Effector memory CD4-positive, alpha-beta T cell (primary cell): ENCODE measurements at places on chromosomes 2 and 18.

GRCh38 chr2:37390777-37391176 is 46.3 kb downstream of the QPCT start:
- no peaks in the 10 kb centered on the region for H3K27me3 ChIP-seq
- DNase-seq = no peak
- H3K4me1 ChIP-seq = peaks cover 24% of the 10 kb centered on the region
- no peaks in the 10 kb centered on the region for H3K36me3 ChIP-seq

- no peak overlapping the region for H3K27ac ChIP-seq
- no peaks in the 10 kb centered on the region for H3K27me3 ChIP-seq
- no peak overlapping the region for H3K4me3 ChIP-seq
- no peaks in the 10 kb centered on the region for H3K4me1 ChIP-seq
- no peak for DNase-seq
Measured at GRCh38 chr2:229370509-229370908, 99.4 kb upstream of the PID1 start.

- peaks cover 6% of the 10 kb centered on the region for H3K27me3 ChIP-seq
- no peak overlapping the region for H3K27ac ChIP-seq
- H3K4me3 ChIP-seq = no peak overlapping the region
- no peaks in the 10 kb centered on the region for H3K4me1 ChIP-seq
Measured at GRCh38 chr18:76619621-76620315, 124.7 kb upstream of the ZNF516 start.

GRCh38 chr18:50558157-50558556 is 1.7 kb upstream of the MAPK4 start:
- H3K4me3 ChIP-seq = no peak overlapping the region
- no peak for DNase-seq
- H3K27me3 ChIP-seq = peaks cover 13% of the 10 kb centered on the region

- H3K27ac ChIP-seq = no peak overlapping the region
- peaks cover 31% of the 10 kb centered on the region for H3K36me3 ChIP-seq
- DNase-seq = no peak
- peaks cover 7% of the 10 kb centered on the region for H3K4me1 ChIP-seq
- H3K27me3 ChIP-seq = no peaks in the 10 kb centered on the region
- H3K4me3 ChIP-seq = no peak overlapping the region
Measured at GRCh38 chr2:55235724-55236538, 3.4 kb downstream of the RPS27A start.

DNA sequence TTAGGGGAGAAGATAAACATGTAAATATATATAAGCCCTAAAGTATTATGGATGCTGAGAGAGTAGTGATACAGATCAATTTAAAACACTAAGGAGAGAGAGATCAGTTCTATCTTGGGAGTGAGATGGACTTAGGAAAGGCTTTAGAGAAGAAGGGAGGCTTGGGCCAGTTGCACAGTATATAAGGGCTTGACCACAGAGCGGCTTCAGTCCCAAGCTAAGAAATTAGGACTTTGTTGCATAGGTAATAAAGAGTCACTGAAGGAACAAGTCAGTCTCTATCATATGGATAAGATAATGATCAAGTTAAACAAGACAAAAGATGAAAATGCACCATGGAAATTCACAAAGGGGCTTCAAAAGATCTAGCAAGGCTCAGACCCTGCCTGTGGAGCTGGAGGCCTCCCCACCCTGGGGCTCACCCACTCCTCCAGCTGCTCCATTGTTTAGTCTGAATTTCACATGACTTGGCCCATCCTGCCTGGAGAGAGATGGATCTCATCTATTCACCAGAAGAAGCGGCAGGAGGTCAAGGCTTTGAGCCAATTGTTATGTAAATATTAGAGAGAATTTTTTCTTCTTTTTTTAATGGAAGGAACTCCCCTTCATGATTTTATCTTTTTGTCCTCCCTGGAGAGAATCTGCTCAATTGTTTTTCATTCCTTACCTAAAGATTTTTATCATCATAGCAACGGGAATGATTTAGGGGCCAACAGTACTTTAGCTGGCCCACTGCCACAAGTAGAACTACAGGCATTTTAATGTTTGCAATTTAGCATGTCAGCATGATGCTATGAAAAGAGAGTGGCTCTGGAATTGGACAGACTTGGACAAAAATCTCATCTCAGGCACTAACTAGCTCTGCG is 44.0 kb downstream of the GYPC start:
- H3K4me3 ChIP-seq = no peak overlapping the region
- H3K27me3 ChIP-seq = no peaks in the 10 kb centered on the region
- H3K27ac ChIP-seq = no peak overlapping the region
- no peaks in the 10 kb centered on the region for H3K4me1 ChIP-seq
- H3K36me3 ChIP-seq = peaks cover 32% of the 10 kb centered on the region

GRCh38 chr18:61528961-61529360 is 195.7 kb downstream of the CDH20 start:
- H3K27me3 ChIP-seq = no peaks in the 10 kb centered on the region
- no peak overlapping the region for H3K4me3 ChIP-seq
- no peaks in the 10 kb centered on the region for H3K4me1 ChIP-seq
- no peak for DNase-seq

- DNase-seq = no peak
- H3K27ac ChIP-seq = no peak overlapping the region
- H3K4me1 ChIP-seq = no peaks in the 10 kb centered on the region
- H3K36me3 ChIP-seq = peaks cover 10% of the 10 kb centered on the region
- no peaks in the 10 kb centered on the region for H3K27me3 ChIP-seq
Measured at GRCh38 chr18:42052122-42052708, 97.2 kb downstream of the PIK3C3 start.

DNA sequence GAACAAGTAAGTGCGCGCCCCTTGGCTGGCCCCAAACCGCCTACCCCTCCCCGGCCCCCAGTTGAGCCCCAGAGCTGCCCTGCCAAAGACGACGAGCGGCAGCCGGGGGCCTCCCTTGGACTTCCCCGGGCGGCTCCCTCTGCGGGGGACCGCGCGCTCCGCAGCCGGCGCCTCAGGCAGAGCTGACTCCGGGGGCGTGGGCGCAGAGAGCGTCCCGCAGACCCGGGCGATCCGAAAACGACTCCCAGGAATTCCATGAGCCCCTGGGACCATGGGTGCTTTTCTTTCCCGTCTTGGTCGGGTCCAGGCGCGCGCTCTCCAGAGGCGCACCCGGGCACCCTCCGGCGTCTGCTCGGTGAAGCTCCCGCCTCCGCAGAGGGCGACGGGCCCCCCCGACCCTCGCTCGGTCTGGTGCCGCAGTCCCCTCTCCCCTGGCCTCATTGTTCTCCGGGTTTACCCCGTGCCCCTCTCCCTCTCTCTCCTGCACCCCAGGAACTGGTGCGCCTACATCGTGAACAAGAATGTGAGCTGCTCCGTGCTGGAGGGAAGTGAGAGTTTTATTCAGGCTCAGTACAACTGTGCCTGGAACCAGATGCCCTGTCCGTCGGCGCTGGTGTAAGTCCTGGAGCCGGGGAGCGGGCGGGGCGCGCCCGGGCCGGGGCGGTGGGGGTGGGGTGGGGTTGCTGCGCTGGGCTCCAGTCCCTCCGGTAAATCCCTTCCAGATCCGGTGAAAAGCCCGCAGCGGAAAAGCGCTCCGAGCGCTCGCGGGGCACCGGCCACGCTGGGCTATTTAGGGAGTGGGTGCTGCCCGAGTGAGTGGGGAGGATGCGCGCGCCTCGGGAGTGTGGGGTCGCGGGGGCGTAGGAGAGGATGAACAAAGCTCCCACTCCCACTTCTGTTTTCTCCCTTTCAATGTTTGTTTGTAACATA is 776 bp downstream of the EMILIN2 start:
- peaks cover 17% of the 10 kb centered on the region for H3K4me1 ChIP-seq
- no peak for DNase-seq
- peak overlapping the region; percentile 71 for H3K4me3 ChIP-seq

DNA sequence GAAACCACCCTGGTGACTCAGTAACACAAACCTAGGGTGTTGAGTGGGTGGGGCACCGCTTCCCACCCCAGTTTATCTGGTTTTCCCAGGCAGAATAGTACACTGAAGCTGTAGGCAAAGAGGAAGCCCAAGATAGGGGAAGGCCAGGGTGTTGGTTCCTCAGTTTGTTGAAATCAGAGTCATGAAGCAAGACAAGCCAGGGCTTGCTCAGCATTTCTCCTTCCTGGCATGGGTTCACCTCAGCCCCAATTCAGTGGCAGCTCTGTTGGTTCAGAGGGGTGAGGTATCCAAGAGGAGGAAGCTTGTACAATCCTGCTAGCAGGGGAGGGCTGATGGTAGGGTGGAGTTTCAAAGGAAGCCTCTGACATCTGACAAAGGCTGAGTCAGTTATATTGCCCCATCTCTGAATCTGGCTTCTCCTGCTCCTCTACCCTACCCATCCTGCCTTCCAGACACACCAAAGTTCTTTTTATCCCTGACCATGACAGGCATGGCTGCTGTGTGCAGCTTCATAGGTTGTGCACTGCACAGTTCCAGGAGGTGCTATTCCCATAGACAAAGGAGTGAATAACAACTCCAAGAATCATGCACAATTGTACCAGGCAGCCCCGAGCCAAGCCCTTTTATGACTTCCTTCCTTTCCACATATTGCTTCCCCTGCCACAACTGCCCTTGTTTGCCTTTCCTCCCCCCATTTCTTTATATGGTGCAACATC is 24.9 kb upstream of the RAB10 start:
- H3K4me1 ChIP-seq = no peaks in the 10 kb centered on the region
- H3K4me3 ChIP-seq = no peak overlapping the region
- H3K27me3 ChIP-seq = no peaks in the 10 kb centered on the region
- no peak overlapping the region for H3K27ac ChIP-seq
- H3K36me3 ChIP-seq = no peaks in the 10 kb centered on the region
- no peak for DNase-seq

DNA sequence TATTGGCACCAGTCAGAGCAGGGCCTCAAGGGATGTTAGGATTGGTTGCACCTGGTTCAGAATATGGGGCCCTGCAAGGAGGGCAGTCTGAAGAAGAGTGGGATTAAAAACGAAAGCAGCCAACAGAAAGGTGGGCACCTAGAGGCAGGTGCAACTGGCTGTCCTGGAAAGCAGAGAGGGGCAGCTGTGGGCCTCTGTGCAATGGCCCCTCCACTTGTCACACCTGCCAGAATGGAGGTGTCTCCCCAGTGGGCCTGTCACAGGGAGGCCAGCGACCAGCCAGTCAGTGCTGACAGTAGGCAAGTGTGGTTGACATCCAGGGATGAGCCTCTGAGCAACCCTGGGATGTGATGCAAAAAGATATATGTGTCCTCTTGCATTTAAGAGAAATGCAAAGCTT is 37.7 kb downstream of the INPP4A start:
- H3K27ac ChIP-seq = peak overlapping the region; percentile 47
- no peaks in the 10 kb centered on the region for H3K36me3 ChIP-seq
- no peak overlapping the region for H3K4me3 ChIP-seq
- H3K4me1 ChIP-seq = peaks cover 97% of the 10 kb centered on the region
- no peaks in the 10 kb centered on the region for H3K27me3 ChIP-seq

DNA sequence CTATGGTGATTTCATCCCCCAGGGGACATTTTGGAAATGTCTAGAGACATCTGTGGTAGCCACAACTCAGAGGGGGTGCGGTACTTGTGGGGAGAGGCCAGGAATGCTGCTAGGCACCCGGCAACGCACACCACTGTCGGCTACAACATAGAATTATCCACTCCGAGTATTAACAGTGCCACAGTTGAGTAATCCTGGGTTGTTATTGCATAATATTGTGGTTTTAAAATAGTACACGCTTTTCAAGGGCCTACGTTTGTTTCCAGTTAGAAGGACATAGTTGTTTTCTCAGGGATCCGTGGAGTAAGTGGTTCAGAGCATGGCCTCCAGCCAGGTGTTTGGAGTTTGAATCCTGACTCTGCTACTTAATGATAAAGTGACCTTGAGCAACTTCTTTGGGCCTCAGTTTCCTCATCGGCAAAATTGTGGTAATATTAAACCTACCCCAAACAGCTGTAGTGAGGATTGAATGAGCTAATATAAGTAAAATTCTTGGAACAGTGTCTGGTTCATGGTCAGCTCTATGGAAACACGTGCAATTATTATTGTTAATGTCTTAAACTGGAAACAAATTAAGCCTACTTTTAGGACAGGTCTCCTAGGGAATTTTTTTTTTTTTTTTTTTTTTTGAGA is 24.5 kb downstream of the CYP27A1 start:
- no peaks in the 10 kb centered on the region for H3K27me3 ChIP-seq
- H3K27ac ChIP-seq = no peak overlapping the region
- DNase-seq = no peak
- no peaks in the 10 kb centered on the region for H3K4me1 ChIP-seq
- no peaks in the 10 kb centered on the region for H3K36me3 ChIP-seq
- no peak overlapping the region for H3K4me3 ChIP-seq

GRCh38 chr2:16625759-16626158 is 39.9 kb downstream of the CYRIA start:
- H3K4me3 ChIP-seq = no peak overlapping the region
- no peaks in the 10 kb centered on the region for H3K27me3 ChIP-seq
- no peak overlapping the region for H3K27ac ChIP-seq
- peaks cover 3% of the 10 kb centered on the region for H3K4me1 ChIP-seq
- no peaks in the 10 kb centered on the region for H3K36me3 ChIP-seq
- DNase-seq = no peak

GRCh38 chr2:95057535-95058370 is 32.2 kb downstream of the MAL start:
- H3K4me1 ChIP-seq = peaks cover 20% of the 10 kb centered on the region
- H3K27ac ChIP-seq = no peak overlapping the region
- DNase-seq = no peak

DNA sequence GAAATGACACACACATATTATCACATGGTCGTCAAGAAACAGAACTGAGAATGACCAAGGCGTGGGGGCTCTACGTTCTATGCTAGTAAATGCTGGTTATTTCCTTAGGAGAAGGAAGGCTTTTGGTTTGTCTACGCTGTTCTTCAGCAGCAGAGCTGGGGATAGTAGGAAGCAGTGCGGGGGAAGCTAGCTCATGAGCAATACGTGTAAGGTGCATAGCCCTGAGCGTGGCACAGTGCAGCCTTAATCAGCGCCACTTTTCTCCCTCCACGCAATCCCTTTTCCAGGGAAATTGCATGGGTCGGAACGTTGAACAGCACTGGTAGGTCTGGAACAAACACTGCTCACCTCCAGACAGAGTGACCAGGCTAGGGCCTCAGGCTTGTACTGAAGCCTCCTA is 199.6 kb upstream of the FBXO11 start:
- no peak for DNase-seq
- H3K27me3 ChIP-seq = no peaks in the 10 kb centered on the region
- no peaks in the 10 kb centered on the region for H3K36me3 ChIP-seq
- H3K27ac ChIP-seq = no peak overlapping the region
- peaks cover 5% of the 10 kb centered on the region for H3K4me1 ChIP-seq

GRCh38 chr18:28128659-28128980 is 48.3 kb downstream of the CDH2 start:
- no peak overlapping the region for H3K27ac ChIP-seq
- DNase-seq = no peak
- no peaks in the 10 kb centered on the region for H3K4me1 ChIP-seq
- no peaks in the 10 kb centered on the region for H3K27me3 ChIP-seq
